Cardiac septum (tissue), 1 donor: ENCODE measurements at places on chromosomes 11 and 22. TPM values are rescaled to one million over a fixed set of nuclear protein-coding genes. Genes with fewer than 3 reads are reported as not detected.

LARGE2 gene
- total RNA-seq, result not detected

DNA sequence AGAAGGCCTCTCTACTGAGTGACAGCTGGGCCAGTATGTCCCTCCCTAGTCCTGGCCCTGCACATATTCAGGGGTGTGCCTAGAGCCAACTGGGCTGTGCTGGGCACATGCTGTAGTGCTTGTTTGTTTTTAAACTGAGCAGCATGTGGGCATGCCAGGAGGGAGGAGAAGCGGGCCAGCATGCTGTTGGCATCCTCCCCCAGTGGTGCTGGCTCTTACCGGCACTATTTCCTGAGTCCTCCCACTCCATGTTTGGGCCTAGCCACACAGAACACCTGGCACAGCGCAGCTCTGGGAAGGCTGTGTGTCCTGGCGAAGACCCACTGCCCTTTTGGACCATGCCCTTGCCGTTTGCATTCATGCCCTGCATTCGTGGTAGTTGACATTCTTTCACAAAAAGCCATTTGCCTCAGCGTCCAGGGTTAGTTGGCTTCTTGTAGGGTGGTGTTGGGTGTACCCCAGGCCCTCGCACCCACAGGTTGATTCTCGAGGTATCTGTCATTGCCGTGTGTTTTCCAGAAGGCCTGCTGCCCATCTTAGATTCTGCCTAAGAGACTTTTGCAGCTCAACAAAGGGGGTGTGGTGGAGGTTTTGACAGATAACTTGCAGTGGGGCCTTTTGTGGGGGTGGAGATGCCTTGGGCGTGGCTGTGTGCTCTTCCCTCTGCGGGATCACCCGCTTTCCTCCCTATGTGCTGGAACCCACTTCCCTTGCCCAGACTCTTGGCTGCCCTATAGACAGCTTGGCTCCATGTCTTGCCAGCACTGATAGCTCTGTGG is 13.6 kb downstream of the DGCR8 start:
- peak; percentile 89 for DNase-seq

CLMP gene
- 5.9 TPM for total RNA-seq

OR51B5 gene
- not detected for total RNA-seq

DNA sequence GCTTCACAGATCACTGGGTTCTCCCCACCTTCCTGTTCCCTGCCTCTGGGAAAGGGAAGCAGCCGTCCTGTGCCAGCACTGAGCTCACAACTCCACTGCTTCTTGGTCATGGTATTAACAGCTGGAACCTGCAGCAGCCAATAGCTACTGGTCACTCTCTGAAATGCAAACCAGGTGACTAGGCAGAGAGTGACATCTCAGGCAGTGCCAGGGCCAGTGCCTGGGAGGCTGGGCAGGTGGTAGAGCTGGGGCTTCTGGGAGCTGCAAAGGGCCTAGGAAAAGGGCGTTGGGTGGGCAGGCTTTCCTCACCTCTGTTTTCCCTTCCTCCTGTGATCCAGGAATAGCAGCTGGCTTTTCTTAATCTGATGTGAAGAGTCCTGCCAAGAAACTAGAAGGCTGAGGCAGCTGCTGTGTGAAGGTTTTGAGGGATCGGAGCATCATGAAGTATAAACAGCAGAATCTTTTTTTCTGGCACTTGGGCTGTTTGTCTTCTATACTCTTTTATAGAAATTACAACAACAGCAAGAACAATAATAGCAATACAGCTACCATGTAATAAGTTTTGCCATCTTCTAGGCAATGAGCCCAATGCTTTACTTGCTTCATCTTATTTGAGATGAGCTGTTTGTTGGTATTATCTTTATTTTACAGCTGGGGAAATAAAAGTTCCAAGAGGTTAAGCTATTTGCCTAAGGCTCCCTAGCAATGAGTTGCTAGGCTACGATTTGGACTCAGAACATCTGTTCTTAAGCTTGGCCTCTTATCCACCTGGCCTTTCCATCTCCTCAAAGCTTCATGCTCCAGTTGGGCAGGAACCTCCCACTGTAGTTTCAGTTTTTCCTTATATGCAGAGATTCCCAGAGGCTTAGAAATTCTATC is 22.0 kb upstream of the CD44 start:
- peak; percentile 76 for DNase-seq

DNA sequence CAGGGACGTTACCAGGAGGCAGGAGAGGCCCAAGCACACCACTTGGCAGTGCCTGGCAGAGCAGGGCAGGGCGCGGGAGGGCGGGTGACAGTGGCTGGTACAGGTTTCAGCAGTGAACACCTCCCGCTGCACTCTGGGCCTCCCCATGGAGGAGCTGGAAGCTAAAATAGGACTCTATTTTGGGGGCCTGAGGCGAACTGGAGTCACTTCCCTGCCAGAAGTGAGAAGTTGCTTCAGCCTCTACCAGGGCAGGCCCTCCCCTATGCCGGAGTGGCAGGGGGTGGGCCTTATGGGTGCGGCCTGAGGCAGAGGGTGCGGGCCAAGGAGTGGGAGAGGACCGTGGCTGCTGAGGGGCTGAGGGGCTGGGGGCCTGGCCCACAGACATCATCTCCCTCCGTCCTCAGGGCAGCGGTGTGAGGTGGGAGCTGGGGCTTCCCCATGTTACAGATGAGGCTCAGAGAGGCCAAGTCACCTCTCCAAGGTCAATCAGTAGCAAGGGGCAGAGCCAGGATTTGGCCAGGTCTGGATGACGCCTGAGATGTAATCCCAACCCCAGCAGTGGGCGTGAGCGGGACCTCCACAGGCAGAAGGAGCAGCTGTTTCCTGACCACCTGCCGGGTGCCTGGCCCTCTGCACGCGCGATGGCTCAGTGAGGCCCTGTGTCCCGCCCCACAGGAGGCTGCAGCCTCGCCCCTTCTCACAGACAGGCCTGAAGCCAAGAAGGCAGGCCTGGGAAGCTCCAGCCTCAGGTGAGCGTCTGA is 39.3 kb downstream of the KCNJ4 start:
- DNase-seq, result peak; percentile 81

POLR3H gene
- total RNA-seq, result 18.6 TPM

DNA sequence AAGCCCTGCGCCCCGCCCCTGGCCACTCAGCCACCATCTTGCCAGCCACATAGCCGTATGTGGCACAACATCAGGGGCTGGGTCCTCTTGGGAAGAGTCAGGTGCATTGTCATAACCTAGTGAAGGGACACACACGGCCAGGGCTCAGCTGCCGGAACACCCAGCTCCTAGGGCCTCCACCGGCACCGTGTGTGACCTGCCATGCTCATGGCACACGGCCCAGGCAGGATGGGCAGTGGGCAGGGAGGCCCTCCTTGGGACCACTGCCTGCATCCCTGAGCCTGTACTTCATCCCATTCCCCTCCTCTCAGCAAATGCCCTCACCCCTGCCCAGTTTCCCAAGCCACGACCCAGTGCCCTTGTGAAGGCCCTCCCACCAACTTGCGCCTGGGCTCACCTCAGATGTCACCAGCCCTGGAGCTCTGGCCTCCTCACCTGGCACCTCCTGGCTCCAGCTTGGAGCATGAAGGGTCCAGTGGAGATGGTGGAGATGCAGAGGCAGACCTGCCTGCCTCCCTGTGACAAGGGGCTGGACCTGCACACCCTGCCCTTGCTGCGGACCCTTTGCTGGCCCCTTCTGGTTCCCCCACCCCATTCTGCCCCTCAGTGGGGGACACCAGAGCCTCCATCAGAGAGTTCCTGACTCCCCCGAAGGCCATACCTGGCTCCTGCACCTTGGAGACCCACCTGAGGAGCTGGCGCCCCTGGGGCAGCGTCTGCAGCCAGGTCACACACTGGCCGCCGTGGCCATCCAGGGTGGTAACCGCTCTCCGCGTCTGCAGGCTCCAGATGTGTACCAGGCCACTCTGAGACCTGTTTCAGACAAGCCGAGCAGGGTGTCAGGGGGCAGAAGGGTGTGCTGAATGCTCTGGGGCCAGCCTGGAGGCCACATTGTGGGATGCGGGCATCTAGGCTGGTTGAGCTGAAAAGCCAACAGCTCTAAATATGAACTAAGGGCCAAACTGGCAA is 34.5 kb downstream of the GNB1L start:
- peak; percentile 65 for DNase-seq

DNA sequence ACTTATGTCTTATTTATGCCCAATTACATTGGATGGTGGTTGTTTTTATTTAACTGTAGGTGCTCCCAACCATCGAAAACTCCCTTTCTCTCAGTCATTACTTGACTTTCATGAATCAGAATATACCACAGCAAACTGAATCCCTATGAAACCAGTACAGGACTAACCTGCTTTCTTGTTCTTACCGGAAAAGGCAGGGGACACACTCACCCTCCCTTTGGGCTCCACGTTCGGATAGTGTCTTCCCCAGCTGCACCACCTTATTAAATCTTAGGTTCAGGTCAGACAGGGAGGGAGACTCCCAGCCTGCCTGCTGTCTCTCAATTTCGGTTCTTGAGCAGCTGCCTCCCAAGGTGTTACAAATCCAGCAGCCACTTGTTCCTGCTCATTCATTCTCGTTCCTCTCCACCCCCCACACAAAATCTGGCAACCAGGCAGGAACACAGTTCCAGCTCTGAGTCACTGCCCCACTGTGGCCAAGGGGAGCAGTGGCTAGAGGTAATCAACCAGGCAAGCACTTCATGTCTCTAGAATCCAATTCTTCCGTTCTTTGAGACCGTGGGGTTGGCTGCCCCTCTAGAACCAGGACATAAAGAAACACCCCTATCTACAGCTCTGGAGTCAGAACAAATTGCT is 133.0 kb downstream of the PLEKHA7 start:
- DNase-seq, result no peak

SLC37A2 gene
- total RNA-seq, result 1.2 TPM

CDPF1 gene
- total RNA-seq, result 7.6 TPM

TYMP gene
- total RNA-seq, result 18.3 TPM

- DNase-seq, result no peak
These were observed 35.3 kb upstream of the KIRREL3 start for GRCh38 chr11:127035824-127036223.

DEPDC7 gene
- 0.30 TPM for total RNA-seq

GRCh38 chr11:70727899-70728620 is 329.7 kb downstream of the CTTN start:
- DNase-seq, result no peak

DNA sequence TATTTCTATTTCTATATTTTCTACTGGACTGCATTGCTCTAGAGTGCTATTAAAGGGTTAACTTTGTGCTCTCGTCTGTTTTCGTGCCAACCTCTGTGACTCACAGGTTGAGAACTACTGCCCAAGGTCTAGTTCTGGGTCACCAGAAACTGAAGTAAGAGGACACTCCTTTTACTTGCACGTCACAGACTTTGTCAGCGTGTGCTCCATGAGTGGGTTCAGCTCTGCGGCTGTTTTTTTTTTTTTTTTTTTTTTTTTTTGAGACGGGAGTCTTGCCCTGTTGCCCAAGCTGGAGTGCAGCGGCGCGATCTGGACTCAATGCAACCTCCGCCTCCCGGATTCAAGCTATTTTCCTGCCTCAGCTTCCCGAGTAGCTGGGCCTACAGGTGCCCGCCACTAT is 49.8 kb downstream of the CLMP start:
- no peak for DNase-seq

MOV10L1 gene
- total RNA-seq, result 0.46 TPM

OR8A1 gene
- not detected for total RNA-seq

P2RX3 gene
- 0.48 TPM for total RNA-seq

ARHGAP8 gene
- total RNA-seq, result 0.19 TPM

DNA sequence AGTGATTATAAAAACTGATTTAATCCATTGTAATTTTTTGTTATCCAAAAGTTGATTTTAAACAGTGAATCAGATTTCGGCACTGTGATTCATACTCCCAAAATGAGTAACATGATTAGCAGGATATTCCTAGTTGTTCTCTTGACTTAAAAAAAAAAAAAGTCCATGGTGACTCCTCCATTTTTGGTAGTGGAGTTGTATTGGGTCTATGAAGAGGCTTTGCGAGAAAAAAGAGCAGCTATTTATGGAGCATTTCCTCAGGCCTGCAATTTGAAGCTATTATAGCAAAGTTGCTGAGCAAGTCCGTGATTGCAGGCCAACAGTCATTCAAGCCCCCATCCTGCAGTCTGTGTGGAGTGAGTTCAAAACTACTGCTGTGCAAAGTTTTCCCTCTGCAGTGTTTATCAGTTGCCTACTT is 28.8 kb downstream of the YAP1 start:
- DNase-seq, result no peak

DNA sequence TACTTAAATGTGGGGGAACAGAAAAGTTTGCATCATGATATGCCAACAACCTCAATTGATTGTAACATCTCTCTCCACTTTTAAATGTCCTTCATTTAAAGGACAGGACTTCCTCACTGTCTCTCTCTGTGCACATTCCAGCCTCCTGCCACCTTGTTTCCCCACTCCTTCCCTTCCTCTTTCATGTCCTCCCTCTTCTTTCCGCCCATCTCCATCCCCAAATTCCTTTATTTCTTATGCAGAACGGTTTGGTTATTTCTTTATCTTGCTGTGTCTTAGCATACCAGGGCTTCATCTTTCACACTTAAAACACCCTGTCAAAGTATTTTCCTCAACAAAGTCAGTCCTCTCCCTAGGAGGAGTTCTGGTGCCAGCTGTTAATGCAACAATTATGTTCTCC is 293.8 kb downstream of the NXPE2 start:
- no peak for DNase-seq
